NCI-H345 (cell line): ENCODE measurements at places on chromosomes 2 and 18.

- no peak for DNase-seq
Measured at GRCh38 chr18:32383050-32383819, 87.4 kb downstream of the GAREM1 start.

- DNase-seq: no peak
Measured at GRCh38 chr18:75176849-75177248, 32.1 kb downstream of the PTGR3 start.

DNA sequence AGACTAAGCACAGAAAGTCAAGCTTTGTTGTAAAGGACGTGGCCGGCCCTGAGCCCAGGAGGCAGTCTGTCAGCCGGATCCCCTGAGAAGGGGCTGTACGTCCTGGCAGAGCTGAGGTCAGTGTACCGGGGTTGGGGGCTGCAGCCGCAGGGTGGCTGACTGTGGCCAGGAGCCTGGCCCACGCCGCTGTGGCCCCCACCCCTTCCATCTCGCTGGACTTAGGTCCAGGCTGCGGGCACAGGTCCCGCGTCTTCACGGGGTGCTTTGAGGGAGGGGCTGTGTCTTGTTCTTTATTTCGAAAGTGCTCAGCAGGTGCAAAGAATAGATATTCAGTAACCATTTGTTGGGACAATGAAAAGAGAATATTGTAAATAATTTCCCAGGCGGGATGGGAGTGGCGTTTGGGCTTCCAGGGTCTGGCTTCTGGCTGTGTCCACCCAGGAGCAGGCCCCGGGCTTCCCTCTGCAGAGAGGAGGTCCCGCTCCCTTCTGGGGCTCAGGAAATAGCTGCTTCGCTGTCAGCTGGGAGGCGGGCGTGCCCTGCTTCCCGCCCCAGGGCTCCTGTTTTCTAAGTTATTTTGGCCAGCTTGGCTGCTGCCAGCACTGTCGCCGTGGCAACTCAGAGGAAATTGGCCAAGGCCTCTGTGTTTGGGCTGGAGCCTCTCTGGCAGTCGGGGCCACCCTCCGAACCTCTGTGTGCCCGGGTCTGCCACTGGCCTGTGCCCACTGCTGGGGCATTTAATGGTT is 7.4 kb downstream of the NFATC1 start:
- DNase-seq: no peak

DNA sequence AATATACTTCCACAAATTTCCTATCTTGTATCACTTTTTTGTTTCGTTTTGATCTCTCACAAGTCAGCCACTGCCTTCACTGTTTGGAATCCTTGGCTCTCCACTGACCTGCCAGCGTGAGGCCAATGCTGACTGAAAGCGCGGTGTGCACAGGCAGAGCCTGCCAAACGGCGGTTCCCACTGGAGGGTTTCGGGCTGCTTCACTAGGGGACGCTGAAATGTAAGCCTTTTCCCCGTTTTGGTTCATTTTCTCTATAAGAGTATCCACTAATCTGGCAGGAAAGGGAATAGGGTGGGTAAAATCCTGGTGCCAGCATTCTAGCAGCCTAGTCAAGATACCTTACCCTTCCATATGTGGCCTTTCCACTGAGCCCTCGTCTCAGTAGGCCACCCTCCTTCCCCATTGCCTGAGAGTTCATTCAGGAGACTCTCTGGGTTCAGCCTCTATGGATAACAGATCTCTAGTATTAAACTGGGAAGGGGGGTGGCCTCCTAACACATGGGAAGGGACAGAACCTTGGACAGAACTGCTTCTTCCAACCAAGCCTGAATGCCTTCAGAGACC is 91.5 kb downstream of the DYM start:
- DNase-seq: no peak

DNA sequence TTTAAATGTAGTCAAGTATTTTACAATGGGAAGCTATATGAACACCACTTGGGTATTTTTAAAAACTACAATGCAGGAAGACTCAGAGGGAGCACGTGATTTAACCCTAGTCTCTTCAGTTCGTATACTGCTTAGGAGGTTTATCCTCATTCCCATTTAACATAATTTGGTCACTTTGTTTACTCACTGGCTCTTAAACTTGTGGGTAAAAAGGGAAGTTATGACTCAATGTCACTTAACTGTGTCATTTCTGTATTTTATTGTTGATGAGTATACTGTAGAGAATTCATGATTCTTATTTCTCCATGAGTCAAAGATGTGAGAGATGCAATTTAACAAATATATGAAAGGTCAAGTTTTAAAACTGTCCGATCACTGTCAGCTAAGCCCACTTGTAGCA is 48.2 kb downstream of the SLC66A3 start:
- DNase-seq: no peak

DNA sequence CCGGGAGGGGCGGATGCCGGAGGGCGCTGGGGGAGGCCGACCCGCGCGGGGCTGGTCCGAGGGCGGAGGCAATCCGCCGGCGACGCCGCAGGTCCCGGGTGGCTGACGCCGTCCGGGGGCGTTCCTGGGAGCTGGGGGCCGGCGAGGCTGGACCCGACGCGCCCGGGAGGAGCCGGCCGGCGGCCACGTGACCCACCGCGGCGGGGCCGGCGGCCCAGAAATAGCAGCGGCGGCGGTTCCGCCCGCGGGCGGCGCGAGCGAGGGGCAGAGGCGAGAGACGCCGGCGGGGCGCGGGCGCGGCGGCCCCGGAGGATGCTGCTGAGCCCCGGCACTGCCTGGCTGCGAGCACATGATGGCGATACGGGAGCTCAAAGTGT is at the start of gene RAB31:
TSS of gene RAB31 (plus strand) at position 245 of the 377 bp plus-strand sequence. CDS start at position 350, 105 bp downstream.
- peak; percentile 23 for DNase-seq

DNA sequence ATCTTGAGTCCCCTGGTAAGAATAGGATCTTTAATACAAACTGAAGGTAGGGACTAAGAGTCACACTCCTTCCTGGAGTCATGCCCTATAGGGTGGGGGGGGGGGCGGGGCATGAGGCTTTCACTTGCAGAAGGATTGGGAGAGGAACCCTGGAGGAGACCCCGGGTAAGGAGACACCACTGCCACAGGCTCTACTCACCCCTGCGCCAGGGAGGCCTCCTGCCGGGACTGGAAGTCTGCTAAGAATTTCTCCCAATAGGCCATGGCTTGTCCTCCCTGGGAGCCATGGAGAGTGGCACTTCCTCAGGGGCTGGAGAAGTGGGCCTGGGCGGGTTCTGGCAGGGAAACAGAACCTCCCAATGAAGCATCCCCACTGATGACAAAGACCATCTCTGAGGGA is 645.3 kb upstream of the RAB6C start:
- DNase-seq: no peak
